ENCODE measurements at places on chromosomes 12 and 14.

DNA sequence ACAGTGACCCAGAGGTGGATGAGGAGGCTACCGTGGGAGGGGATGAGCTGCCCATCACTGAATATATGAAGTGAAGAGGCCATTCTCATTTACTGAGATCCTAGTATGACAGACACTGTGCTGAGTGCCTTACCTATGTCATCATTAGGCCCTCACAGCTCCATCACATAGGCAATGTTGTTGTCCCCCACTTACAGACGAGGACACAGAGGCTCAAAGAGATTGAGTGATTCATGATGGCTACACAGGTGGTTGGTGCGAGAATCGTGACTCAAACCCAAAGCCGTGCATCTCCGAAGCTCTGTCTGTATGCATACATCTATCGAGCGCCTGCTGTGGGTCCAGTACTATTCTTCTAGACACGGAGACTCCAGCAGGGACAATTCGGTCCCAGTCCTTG is 5.9 kb upstream of the CCDC197 start:
- DNase-seq: no peak

DNA sequence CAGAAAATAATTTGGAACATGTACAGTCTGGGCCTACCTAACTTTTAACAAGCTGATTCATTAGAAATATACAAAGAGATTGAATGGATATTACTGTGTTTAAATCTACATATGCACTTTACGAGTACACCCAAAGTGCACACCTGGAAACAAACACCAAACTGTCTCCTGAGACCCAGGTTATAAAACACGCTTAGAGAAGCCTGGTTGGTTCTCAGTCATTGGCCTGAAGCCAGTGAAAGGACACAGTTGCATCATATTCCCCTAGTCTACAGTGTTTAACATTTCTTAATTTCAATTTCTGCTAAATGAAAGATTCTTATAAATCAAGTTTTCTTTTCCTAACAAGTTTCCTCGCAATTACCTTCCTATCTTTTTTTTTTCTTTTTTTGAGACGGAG is 209.5 kb downstream of the FBXL14 start:
- DNase-seq: no peak

- no peak for DNase-seq
These were observed 89.7 kb upstream of the ETV6 start for GRCh38 chr12:11559626-11560340.

DNA sequence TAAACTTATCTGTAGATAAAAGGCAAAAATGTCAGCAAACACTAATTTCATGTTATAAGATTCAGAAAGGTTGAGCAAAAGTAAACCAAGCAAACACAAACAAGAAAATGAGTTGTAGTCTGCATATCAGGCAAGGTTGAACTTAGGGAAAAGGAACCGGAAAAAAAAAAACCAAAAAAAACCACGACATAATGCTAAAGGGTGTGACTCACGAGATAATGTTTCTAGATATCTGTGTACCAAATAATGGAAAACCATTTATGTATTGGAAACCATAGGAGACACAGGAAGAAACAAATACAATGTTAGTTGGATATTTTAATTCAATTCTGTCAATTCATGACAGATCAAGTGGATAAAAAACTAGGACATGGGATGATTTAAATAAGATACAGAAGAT is 60.5 kb downstream of the GPATCH2L start:
- no peak for DNase-seq

- DNase-seq: no peak
These were observed 102.0 kb downstream of the TMEM30B start for GRCh38 chr14:61179061-61179690.

DNA sequence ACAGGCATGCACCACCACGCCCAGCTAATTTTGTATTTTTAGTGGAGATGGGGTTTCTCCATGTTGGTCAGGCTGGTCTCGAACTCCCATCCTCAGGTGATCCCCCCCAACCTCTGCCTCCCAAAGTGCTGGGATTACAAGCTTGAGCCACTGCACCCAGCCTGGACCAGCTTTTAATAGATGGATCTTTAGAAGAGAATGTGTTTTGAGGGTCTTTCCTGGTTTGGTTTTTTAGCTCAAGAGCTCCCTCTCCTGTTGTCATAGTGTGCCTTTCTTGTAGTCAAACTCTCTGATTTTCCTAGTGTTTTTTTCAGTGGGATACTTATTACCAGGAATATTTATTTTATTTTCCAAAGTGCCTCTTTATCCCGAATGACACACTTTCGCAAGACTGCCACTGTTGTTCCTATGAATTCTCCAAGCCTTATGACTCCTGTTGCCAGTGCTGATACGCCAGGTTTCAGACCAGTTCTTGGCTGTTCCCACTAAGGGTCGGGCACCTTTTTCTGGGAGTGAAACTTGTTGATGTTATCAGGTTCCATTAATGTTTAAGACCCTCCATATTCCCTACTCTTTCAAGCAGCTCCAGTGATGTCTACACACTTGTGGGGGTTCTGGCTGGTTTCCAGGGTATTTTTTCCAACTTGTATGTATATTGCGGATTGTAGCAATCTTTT is 31.5 kb upstream of the LIMA1 start:
- peak; percentile 42 for DNase-seq

GRCh38 chr14:91858536-91859275 is 8.6 kb downstream of the TC2N start:
- DNase-seq: no peak

DNA sequence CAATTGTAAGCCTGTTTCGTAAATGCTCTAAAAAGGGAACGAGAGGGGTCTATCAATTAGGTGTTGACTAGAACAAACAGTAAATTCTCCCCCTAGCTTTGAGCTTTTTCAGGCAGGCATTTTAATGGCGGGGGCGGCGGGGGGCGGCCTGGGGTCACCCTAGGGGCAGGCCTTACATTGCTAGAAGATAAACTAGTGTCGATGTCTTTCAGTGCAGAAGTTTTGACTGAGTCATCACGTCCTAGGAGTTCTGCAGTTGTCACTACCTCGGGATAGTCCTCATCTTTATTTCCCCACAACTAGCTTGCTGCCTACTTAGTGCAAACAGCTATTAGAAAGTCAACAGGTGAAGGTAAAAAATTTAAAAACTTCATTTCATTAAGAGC is 1.6 kb downstream of the ATP6V1D start:
- DNase-seq: no peak

GRCh38 chr12:71448150-71448581 is 8.6 kb downstream of the LGR5 start:
- no peak for DNase-seq

- no peak for DNase-seq
These were observed 7.3 kb upstream of the INF2 start for GRCh38 chr14:104682107-104682593.

DNA sequence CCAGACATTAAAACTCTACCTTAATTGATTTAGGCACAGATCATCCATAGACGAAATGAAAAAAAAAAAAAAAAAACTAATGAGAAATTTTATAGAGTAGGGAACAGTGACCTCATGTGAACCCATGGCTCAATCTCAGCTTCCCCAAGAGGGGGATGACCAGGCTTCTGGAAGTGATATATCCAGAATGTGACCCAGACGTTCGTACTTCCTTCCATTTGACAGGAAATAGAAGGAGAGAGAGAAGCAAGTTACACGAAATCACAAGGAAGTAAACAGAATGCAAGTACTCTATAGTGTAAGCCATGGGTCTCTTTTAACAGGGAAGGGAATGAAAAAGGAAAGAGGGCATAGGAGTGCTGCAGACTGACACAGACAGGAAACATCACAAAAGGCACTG is 10.1 kb downstream of the FOXN3 start:
- DNase-seq: peak; percentile 18

GRCh38 chr12:131785763-131786330 is 42.3 kb upstream of the MMP17 start:
- DNase-seq: no peak

DNA sequence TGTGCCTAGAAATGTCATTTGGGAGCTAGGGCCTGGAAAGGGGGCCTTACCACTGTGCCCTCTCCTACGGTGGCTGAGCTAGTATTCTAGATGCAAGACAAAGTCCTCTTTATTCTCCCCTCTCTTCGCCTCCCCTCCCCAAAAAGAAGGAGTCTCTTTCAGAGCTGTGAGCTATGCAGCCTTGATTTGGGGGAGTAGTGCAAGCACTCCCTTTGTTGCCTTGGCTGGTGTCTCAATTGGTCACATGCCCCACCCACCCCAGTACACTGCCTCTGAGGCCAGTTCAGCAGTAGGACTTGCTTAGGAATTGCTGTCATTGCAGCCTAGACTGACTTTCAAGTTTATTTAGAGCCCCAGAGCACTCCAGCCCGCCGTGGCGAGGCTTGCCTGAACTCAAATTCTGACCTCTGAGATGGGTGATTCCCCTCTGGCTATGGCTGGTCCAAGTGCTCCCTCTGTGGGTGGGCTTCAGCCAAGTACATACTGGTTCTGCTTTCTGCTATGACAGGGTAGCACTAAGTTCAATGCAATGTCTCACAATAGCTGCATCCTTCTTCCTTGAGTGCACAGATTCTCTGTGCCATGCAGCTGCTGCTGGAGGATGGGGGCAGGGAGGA is 37.0 kb upstream of the FBXO33 start:
- DNase-seq: peak; percentile 60

GRCh38 chr12:25014961-25015360 is 66.1 kb upstream of the BCAT1 start:
- DNase-seq: no peak

GRCh38 chr14:106875503-106875902 is 1349.1 kb downstream of the TMEM121 start:
- DNase-seq: no peak

GRCh38 chr14:75125617-75126016 is 1.2 kb downstream of the NEK9 start:
- DNase-seq: no peak

DNA sequence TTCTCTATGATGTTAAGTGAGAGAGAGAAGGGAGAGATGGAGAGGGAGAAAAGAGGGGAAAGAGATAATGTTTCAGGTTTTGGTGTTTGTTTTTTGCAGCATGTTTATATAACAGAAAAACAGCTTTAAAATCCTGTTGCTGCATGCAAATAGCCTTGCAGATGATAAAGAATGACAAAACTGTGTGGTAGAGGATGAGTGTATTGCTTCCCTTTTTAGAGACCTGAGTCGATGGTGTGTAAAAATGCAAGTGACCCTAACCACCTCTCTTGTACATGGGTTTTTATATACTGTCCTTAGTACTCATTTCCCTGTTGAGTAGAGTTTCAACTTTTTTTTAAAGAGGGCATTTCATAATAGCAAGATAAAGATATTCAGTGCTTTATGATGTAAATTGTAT is 249.1 kb downstream of the AKAP6 start:
- no peak for DNase-seq

GRCh38 chr12:115313929-115314328 is 630.0 kb upstream of the TBX3 start:
- DNase-seq: no peak

DNA sequence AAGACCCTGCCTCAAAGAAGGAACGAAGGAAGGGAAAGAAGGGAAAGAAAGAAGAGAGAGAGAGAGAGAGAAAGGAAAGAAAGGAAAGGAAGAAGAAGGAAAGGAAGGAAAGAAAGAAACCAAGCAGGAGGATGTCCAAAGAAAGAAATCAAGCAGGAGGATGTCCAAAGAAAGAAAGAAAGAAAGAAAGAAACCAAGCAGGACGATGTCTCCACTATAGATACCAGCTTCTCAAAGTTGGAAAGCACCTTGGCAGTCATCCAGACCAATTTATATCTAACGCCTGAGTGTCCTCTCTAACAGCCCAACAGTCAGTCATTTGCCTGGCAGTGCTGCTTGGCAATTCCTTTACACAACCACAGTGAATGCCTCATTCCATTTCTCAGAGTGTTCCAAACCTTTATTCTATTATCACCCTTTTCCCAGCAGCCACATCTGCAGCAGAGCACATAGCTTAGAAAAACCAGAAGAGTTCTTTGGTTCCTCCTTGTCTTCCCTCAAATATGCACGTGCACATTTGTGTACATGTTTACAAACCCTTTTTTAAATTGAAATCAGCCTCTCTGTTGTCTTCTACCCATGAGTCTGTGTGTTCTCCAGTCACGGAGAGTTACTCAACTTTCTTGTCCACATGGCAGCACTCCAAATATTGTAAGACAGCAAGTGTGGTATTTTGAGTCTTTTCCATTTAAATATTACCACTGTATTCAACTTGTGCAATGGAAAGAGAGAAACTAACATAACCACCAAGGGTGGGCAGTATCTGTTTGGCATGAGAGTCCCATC is 138.4 kb downstream of the STXBP6 start:
- no peak for DNase-seq

- DNase-seq: no peak
These were observed 535.3 kb upstream of the TMEM132C start for GRCh38 chr12:127731657-127732056.

DNA sequence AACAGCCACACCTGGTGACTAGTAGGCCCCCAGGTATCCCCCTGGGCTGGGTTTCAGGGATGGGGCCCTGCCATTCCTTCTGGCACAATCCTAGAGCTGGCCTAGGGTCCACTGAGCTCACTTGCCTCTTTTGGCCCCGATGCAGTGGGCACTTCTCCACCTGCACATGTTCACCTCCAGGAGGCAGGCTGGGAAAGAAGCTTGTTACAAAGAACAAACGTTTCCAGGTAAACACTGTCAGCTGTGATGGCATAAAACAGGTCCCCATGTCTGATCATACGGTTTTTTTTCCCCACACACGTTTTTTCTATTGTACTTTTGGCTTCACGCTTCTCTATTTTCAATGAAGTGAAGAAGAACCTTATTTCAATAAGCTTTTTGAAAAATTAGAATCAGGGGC is 15.8 kb upstream of the HVCN1 start:
- no peak for DNase-seq

GRCh38 chr12:109334887-109335286 is 12.8 kb upstream of the MYO1H start:
- no peak for DNase-seq

DNA sequence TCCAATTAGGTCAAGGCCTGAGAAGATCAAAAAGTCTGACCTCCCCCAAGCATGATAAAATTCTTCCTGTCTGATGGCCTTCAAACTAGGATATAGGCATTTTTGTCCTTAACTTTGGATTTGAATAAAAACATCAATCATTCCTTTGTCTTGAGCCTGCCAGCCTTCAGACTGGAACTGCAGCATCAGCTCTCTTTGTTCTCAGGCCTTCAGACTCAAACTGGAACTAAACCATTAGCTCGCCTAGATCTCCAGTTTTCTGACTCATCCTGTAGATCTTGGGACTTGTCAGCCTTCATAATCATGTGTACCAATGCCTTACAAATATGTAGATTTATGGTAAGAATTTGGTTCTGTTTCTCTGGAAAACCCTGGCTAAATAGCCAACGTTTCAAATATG is 721.7 kb downstream of the GALC start:
- no peak for DNase-seq

GRCh38 chr12:64900540-64900939 is 76.1 kb downstream of the TBC1D30 start:
- no peak for DNase-seq

- DNase-seq: no peak
These were observed 508.0 kb downstream of the AACS start for GRCh38 chr12:125573271-125573670.

DNA sequence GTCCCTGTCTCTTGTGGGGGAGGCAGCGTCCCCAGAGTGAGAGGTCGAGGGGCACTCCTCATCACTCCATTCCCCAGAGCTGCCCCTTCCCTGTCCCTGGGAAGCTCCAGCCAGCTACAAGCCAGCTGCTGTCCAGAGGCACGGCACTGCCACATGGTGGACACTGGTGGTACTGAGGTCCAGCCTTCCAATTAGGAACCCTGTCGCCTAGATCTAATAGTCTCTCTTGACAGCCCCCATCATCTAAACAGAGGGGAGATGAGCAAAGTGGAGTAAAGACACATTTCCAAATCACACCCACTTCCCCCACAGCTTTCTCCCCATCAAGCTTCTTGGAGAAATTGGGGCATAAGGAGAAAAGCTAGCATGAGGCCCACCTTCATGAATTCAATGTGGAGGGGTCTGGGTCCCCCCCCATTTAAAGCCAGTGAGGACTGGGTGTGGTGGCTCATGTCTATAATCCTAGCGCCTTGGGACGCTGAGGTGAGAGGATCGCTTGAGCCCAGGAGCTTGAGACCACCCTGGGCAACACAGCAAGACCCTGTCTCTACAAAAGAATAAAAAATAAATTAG is 2.1 kb upstream of the INHBE start:
- peak; percentile 90 for DNase-seq
